Activated CD8-positive, alpha-beta memory T cell treated with anti-CD3 and anti-CD28 coated beads for 4 hours (primary cell): ENCODE measurements at places on chromosomes 1 and 21.

GRCh38 chr1:41927118-41927517 lies 8.4 kb upstream of the HIVEP3 start:
- no peak for DNase-seq

- no peak for DNase-seq
Measured at GRCh38 chr1:153431002-153431401, 14.7 kb downstream of the S100A7A start.

DNA sequence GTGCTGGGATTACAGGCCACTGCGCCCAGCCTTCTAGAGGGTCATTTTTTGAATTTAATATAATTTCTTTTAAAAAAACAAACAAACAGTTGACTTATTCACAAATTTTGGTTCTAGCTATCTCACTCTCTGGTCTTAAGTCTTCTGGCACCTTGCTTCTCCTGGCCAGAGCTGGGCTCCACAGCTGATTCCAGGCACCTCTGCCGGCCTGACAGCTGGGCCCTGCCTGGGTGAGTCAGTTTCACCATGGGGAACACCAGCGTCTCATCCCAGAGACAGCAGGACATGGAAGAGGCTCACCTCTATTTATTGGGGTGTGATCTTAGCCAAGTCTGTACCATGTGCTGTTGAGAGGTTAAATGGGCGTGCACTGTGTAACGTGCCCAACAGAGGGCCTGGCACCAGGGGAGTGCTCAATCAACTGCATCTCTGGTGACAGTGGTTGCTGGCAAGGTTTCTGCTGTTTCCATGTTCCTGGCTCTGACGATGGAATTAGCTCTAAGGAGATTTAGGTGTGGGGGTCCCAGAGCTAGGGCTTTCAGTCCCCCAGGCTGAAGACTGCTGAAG lies 956 bp downstream of the CPLANE2 start:
- DNase-seq, result no peak

- DNase-seq, result no peak
Measured at GRCh38 chr1:226722901-226723656, 16.0 kb downstream of the ITPKB start.

DNA sequence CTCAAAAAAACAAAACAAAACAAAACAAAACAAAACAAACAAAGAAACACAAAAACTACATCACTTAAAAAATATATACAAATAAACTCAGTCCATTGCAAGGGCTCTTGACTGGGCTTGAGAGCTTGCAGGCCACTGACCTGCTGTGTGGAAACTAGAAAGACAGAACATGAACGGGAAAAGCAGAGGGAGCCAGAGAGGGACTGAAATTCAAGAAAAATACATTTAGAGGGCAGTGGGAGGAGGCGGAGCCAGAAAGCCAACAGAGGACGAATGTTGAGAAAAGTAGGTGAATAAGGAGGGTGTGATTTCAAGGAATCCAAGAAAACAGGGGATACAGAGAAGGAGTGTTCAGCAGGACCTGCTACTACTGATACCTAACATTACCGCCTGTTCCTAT lies 41.4 kb upstream of the PLA2G2C start:
- DNase-seq, result no peak

GRCh38 chr1:152906023-152906565 lies 2.3 kb upstream of the IVL start:
- no peak for DNase-seq

DNA sequence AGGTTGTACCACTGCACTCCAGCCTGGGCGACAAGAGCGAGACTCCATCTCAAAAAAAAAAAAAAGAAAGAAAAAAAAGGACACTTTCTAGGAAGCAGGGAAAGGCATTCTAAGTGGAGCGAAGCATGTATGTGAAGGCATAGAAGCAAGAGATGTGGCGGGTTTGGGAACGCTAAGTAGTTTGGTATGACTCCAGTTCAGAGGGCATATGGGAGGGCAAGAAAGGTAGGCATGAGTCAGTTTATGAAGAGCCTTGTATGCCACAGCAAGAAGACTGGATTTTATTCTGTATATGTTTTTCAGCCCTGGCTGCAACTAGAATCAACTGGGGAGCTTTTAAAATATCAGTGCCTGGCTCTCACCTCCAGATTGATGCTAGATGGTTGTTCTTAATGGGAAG lies 4.4 kb upstream of the ELOVL1 start:
- DNase-seq, result no peak

GRCh38 chr1:242023805-242024204 lies 24.9 kb upstream of the MAP1LC3C start:
- no peak for DNase-seq

GRCh38 chr1:210883821-210884220 lies 250.1 kb downstream of the KCNH1 start:
- DNase-seq, result no peak

- no peak for DNase-seq
Measured at GRCh38 chr1:11285883-11286734, 13.1 kb downstream of the UBIAD1 start.

- DNase-seq, result no peak
Measured at GRCh38 chr1:18693256-18694098, 62.8 kb downstream of the PAX7 start.

DNA sequence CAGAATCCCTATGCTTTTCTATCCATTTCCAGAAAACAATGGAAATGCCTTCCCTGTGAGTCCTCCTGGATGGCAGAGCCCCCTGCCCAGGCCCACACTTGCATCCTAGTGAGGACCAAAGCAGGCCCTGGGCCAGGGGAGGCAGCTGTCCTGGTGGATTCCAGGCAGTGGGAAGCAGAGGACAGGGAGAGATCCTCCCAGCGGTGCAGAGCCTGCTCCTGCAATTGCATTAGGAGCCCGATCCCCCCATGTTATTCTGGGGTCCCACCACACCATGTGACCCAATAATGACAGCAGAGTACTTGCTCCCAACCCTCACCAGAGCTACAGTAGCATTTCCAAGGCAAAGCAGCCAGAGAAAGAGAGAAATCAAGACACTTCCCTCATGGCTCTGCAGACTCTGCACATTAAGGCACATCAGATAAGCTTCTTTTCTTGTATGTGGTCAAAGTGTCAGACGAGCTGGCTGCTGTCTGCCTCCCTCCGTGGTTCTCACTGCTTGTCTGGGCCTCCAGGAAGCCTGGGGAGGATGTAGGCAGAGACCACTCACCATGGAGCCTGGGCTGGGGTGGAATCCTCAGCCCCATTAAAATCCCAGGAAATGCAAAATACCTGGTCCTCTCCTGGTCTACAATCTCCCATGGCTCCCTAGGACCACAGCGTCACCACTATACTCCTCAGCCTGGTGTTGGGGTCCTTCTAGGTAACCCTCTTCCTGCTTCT lies 54.9 kb upstream of the RUNX3 start:
- no peak for DNase-seq

DNA sequence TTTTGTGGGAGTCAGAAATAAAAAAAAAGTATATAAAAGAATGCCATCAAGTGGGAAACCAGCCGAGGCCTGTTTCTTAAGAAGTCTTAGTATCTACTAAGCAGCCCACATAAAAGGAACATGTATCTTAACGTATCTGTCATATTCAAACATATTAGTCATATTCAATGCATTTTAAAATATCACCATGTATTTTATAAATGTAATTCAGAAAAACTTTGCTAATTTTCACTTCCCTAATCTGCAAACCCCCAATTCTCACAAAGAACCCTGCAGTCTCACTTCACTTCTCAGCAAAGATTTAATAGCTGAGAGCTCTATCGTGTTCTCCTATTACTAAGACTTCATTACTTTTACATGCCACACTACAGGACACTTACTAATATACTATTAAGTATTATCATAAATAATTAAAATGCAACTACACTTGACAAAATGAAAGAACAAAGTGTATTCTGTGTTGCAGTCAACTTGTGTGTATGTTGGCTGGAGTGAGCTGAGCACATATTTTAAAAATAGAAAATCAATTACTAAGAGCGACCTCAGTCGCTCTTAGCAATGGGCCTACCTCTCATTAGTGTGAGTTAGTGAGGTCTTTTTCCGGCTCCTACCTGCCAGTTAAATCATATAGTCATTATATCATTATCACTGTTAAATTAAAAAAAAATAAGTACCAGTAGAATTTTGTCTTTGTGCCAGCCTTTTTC lies 484.3 kb downstream of the LMO4 start:
- no peak for DNase-seq

DNA sequence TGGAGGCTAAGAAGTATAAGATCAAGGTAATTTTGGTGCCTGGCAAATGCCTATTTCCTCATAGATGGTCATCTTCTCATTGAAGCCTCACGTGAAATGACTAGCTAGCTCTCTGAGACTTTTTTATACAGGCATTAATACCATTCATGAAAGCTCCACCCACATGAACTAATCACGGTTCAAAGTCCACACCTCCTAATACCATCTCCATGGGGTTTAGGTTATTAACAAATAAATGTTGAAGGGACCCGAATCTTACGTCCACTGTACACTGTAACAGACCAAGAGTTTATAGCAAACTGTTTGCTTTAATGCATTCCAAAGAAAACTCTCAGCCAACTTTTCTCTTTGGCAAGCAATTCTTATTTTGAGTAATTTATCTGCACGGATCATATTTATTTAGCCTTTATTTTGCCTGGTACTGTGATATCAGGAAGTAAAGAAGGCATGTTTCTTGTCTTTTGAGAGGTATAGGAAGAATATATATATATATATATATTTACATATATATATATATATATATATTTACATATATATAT lies 296.1 kb upstream of the LRRC7 start:
- no peak for DNase-seq

- no peak for DNase-seq
Measured at GRCh38 chr1:64839261-64839660, 94.4 kb downstream of the RAVER2 start.

GRCh38 chr1:207021139-207021861 lies 11.3 kb downstream of the C1orf116 start:
- no peak for DNase-seq

DNA sequence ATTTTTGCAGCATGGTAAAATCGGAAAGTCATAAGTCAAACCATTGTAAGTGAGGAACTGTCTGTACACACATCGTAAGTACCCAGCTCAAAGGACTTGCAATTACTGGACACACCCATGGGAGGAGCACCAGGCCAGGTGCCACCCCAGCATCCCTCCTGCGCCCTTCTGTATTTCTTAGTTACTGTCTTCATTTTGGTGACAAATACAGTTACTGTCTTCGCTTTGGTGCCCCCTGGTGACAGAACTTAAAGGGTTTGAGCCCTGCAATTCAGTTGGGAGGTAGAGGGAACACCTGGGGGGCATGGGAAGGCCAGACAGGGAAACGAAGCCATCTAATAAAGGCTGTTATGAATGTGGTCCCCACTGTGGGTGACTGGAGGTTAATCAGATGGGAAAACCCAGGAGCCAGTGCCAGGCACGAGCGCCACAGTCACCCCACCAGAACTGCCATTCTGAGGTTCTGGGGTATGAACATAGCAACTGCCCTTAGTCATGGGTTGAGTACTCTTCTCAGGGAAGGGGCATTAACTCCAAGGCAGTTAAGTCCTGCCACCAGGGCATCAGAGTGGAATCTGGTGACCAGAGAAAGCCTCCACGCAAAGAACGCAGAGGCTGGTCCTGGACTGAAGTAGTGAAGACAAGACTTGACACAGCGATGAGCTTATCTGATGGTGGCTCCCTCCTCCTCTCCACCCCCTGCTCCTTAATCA lies 612.9 kb downstream of the PTPRU start:
- no peak for DNase-seq

DNA sequence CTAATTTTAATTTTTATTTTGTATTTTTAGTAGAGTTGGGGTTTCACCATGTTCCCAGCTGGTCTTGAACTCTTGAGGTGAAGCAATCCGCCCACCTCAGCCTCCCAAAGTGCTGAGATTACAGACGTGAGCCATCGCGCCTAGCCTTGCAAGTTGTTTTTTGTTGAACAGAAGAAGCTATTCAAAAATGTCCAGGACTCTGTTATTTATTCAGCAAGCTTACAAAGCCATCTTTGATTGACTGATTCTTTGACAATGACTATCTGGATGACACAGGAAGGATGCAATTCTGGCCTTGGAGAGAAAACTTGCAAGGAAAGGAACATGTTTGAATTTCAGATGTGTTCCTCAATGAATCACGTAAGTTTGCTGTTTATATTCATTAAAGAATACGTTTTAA lies 63.5 kb downstream of the MAP3K7CL start:
- DNase-seq, result no peak

DNA sequence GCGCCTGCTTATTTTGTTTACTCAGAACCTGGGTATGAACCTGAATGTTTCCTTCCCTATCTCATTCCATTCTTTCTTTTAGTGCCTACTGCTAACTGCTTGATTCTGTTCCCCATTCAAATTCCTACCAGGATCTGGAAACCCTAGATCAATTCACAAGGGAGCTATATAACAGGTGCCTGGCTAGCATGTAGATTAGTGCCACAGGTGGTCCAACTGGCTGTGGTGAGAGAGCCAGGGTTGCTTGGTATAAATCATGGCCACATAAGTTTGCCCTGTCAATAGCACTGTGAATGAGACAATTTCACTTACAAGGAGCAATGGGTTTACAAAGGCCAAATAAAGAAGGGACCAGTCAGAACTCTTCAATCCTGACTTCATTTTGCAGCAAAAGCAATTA lies 6.6 kb upstream of the PRPF38B start:
- no peak for DNase-seq

DNA sequence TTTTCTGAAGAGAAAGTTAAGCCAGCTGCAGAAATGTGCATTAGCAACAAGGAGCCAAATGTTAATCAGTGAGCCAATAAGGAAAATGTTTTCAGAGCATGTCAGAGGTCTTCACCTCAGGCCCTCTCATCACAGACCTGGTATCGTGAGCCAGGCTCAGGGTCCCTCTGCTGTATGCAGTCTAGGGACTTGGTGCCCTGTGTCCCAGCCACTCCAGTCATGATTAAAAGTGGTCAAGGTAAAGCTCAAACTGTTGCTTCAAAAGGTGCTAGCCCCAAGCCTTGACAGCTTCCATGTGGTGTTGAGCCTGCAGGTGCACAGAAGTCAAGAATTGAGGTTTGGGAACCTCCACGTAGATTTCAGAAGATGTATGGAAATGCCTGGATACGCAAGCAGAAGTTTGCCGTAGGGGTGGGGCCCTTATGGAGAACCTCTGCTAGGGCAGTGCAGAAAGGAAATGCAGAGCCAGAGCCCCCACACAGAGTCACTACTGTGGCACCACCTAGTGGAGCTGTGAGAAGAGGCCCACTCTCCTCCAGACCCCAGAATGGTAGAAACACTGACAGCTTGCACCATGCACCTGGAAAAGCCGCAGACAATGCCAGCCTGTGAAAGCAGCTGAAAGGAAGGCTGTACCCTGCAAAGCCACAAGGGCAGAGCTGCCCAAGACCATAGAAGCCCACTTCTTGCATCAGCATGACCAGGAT lies 1128.7 kb downstream of the AMY1C start:
- no peak for DNase-seq

GRCh38 chr1:39976732-39977131 lies 21.8 kb downstream of the MFSD2A start:
- DNase-seq, result no peak

DNA sequence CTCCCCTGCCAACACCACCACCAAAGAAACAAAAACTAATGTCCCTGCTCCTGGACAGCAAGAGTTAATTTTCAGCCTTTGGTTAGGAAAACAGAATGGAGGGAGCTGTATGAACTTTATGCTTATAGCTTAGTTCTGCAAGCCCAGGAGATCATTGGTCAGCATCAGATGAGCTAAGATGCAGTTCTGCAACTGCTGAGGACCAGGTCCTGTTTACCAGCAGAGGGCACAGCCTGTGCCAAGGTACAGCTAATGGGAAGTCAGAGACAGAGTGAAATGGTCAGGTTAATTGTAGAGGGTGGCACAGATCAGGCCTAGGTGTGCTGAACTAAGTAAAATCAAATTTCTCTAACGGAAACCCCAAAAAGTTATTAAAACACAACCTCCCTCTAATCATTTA lies 161.3 kb downstream of the ROR1 start:
- DNase-seq, result no peak

GRCh38 chr1:37100310-37100709 lies 66.0 kb upstream of the GRIK3 start:
- DNase-seq, result no peak

GRCh38 chr1:21436488-21437340 lies 3.2 kb upstream of the NBPF3 start:
- DNase-seq, result no peak
